ENCODE measurements at places on chromosomes 2 and 18. TPM values are rescaled to one million over a fixed set of nuclear protein-coding genes. Genes with fewer than 3 reads are reported as not detected.

- DNase-seq, result no peak
Measured at GRCh38 chr2:157853211-157853610, 22.9 kb downstream of the ACVR1 start.

C2orf92 gene
- 14.7 TPM for polyA plus RNA-seq

DNA sequence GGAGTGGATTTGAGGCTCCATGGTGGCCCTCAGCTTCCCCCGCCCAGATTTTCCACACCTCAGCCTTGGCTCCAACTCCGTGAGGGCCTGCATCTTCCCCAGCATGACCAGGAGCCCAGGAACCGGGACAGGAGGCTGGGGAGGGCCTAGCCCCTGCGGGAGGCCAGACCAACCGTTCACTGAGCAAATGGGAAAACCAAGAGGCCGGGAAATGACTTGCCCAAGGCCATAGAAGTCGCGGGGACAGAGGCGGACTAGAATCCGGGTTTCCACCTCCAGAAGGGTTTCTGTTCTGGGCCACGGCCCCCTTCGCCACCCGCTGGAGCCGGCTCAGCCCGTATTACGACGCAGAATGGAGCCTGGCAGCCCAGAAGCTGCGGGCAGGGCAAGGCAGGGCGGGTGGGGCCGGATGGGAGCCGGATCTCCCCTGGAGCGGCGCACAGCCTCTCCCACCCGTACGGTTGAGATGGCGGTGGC, 7.9 kb upstream of the CRYBA2 start:
- DNase-seq, result no peak

DNA sequence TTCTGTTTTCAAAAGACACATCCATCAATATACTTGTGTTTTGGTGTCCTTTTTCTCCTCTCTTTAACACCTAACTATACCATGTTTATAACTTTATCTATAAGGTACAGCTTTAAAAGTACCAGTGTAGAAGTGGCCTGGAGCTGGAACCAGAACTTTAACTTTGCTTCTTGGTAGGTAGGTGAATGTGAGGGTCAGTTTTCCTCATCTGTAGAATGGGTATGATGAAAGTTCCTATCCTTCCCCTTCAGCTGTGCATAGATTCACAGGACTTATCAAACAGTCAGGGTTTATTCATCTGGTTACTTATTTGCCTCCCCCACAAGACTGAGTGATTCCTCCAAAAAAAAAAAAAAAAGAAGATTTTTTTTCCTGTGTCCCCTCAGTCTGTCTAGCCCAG, 12.7 kb downstream of the KCTD1 start:
- no peak for DNase-seq

DNA sequence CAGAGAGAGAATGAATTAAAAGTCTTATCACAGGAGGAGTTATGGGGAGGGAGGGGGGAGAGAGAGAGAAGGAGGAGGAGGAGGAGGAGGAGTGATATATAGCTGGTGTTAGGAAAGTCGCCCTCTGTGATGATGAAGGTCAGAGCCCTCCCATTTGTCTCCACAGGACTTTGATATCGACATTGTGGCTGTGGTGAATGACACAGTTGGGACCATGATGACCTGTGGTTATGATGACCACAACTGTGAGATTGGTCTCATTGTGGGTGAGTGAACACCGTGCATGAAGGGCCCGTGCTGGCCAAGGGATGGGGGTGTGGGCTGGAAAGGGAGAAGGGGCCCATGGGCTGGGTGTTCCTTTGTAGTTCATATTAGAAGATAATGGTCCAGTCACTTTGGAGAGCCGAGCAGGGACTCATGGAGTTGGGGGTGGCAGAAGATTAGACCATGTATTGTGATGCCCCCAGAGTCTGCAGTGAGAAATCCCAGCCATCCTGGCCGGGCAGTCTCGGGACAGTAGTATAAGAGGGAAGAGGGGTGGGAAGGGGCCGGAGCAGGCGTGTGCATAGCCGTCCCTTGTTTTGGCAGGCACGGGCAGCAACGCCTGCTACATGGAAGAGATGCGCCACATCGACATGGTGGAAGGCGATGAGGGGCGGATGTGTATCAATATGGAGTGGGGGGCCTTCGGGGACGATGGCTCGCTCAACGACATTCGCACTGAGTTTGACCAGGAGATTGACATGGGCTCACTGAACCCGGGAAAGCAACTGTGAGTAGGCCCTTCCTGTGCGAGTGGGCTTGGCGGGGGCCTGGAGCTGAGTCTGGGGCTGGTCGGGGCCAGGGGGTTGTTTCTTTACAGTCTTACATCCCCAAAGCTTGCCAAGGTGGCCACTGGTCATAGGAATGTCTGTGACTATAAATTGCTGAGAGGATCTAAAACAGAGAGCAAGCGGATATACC, 40.0 kb downstream of the HK2 start:
- no peak for DNase-seq

DNA sequence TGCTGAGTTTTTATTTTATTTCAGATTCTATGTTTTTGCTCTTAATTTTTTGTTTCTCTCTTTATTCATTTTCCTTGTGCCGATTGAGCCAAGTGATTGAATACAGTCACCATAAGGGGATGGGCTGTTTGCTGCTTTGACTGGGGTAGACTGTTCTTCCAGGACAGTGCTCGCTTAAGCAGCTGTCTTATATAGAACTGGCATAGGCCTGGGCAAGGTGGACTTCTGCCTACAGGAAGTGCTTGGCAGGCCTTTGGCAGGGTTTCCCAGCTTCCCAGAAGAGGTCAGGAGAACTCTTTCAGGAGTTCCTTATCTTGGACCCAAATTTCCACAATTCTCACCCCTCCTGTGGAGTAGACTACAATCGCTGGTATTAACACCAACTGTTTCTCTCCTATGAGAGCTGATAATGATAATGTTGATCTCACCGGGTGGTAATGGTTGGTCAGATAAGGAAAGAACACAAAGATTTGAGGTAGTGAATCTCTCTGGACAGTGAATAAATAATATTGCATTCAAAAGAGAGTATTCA, 207.5 kb upstream of the ST6GAL2 start:
- DNase-seq, result no peak

DNA sequence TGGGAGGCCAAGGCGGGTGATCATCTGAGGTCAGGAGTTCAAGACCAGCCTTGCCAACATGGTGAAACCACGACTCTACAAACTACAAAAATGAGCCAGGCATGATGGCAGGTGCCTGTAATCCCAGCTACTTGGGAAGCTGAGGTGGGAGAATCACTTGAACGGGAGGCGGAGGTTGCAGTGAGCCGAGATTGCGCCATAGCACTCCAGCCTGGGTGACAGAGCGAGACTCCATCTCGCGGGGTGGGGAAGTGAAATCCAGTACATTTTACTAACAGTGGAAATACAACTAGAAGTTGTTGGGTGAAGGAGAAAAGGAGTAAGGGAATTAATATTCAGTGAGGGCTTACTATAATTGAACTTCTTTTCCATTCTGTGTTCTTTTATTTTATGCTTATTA, 13.2 kb upstream of the ENOSF1 start:
- no peak for DNase-seq

GRCh38 chr2:44579115-44579836, 217.5 kb downstream of the CAMKMT start:
- DNase-seq, result no peak

GRCh38 chr2:151651274-151651673, 83.0 kb downstream of the NEB start:
- DNase-seq, result no peak

- DNase-seq, result no peak
Measured at GRCh38 chr18:80009661-80010550, 21.5 kb upstream of the TXNL4A start.

- DNase-seq, result no peak
Measured at GRCh38 chr2:26148501-26148900, 24.4 kb upstream of the GAREM2 start.

ERFE gene
- 0.94 TPM for polyA plus RNA-seq

DNA sequence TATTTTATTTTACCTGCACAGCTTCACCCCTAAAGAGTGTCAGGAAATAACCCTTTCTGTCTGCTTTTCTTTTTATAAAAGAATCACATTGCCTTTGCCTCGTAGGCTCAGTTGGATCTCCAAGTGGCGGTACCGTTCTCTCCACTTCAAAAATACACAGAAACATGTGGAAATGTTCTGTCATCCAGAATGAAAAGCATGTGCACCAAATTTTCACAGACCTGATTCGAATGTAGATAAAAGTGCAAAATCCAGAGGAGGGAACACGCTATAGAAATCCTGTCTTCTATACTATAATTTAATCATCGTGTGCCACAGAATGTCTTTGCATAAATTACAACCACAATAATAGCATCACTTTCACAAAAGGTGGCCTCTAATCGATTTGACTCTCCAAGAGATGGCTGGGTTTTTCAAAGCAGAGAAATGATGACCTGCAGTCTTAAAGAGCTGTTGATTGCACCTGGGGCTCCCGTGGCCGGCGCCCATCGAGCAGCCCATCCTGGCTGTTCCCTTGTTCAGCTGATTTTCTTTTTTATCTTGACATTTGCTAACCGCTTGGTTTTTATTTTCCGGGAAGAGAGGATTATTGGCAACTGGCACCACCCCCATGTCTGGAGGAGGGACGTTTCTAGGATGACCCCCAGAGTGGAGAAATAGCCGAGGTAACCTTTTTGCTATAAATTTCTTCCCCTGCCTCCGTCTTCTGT, 290.2 kb downstream of the SOX11 start:
- no peak for DNase-seq

- no peak for DNase-seq
Measured at GRCh38 chr2:183901931-183902330, 696.4 kb upstream of the ZNF804A start.

GRCh38 chr2:18268400-18268799, 292.1 kb downstream of the RDH14 start:
- DNase-seq, result no peak

DNA sequence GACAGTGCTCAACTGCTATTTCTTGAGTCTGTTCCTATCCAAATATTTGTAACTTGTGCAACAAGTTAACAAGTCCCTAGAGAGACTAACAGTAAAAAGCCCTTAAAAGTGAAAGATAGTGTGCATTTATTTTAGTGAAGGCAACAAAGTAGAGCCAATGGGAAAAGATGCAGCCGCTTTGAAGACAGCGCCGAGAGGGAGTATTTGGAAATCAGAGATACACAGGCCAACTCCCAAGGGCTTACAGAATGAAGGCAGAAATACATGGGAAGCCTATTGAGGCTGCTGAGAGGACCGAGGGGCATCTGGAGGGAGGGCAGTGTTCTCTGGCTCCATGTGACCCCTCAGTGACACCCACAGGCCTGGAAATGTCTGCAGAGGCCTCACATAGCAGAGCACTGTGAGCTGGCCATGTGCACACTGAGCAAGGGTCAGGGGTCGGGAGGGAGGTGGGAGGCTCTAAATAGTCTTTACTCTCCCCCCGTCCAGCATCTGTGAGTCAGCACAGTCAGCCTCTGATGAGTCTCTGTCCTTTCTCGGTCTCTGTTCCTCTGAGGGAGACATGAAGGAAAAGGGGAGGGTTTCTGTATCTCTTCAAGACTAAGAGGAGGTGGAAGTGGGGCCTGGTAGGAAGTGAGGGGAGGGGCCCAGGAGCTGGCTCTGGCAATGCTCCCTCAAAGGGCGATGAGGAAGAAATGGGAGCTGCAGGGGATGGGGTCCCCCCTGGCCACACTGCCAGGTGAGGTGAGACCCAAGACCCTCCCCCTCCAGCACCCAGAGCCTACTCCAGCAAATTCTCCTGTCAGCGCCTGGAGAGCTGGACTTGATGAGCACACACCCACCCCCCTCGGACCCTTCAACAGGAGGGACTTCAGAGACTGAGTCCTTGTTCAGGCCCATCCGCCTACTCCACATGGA, 133.6 kb downstream of the SP3 start:
- peak; percentile 9 for DNase-seq

DNA sequence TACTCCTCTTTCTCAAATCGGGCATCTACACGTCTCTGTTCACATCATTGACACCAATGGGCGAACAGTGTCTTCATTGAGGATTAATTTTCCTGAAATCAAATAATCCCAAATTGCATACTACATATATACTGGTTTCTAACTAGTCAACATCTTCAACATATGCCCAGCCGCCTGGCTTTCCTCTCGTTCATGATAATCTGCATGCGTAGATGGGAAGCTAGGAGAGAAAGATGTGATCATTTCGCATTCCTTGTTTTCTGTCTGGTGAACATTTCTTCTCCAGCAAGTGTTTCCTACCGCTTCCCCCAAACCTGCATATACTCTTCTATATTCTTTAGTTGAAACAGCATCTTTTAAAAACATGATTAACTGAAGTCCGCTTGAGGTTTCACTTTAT, 7.4 kb downstream of the TWIST2 start:
- no peak for DNase-seq

MAPK4 gene
- 1.5 TPM for polyA plus RNA-seq

GRCh38 chr2:23422089-23423061, 37.4 kb downstream of the KLHL29 start:
- DNase-seq, result no peak

DNA sequence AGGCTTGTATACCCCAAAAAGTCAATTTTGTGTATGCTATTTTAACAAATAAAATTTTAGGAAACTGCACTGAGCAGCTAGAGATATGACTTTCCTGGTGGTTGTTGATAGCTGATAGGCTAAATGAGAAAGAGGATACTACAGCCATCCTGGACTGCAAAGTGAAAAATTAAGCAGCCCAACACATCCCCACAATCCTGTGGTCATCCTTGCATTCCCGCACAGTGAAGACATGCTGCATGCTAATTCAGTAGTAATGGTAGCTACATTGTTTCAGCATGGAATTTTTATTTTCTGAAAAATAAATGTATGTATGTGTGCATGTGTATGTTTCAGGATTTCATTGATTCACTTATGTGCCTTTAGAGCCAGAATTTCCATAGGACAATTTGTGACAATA, 124.2 kb upstream of the CCDC68 start:
- DNase-seq, result no peak

Data from large intestine (tissue), 12 donors.